D341Med (cell line): ENCODE measurements at places on chromosomes 5 and 9.

- DNase-seq, result no peak
Observed at GRCh38 chr9:103126494-103126893, 131.4 kb downstream of the CYLC2 start.

DNA sequence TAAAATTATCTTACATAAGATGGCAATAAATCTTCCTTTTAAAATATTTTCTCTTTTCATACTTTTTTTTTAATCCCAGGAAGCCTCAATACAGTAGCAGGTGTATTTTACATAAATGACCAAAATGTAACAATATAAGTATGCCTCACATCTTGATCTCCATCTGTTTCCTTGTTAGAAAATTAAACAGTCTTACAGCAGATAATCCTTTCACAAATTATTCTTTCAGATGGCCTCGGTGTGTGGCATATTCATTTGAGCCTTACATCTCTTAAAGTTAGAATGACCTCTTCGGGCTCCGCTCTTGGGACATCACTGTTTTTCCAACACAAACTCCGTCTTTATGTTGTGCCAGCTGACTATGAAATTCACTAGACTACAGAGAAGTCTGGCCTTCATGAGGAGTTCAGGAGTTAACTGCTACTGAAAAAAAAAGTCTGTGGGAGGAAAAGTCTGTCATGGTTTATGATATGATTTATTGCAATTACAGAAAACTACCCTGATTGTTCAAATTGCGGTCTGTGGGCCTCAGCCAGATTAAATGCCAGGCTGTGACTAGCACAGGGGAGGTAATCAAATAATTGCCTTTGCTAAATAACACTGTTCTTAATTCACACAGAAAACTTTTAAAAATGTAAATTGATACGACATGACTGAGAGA lies 292.9 kb upstream of the PUM3 start:
- no peak for DNase-seq

DNA sequence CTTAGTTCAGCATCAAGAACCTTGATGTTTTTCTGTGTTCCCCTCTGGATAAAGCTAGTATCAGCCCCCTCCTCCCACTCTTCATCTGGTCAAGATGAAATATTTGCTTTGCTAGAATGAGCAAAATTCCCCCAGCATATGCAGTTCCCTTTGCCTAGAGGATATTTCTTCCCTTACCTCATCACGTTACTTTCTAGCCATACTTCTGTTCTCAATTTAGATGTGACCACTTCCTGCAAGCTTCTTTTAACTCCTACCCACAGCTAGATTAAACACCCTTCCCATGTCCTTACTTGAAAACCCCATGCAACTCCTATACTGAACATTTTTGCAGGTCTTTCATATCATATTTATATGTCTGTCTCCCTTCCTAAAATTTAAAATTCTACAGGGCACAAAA lies 178.9 kb upstream of the TUSC1 start:
- no peak for DNase-seq

DNA sequence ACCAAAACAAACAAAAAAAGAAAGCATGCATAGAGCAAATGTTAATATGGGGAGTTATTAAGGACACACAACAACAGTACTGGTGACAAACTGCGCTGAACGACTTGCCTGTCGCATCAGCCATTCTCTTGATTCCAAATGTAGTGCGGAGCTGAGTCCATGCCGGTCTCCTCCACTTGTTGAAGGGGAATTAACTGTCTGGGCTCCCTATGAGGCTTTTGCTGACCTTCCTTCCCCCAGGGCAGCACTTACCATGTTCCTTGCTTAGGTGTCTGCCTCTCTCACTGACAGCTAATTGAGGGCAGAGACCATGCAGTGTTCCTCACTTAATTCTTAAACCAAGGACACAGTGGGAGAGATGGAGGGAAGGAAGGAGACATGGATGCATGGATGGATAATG lies 40.8 kb upstream of the FAT2 start:
- no peak for DNase-seq

- peak; percentile 9 for DNase-seq
Observed at GRCh38 chr5:171424726-171425125, 5.3 kb downstream of the FGF18 start.

- no peak for DNase-seq
Observed at GRCh38 chr5:170312666-170313065, 15.1 kb upstream of the LCP2 start.

- DNase-seq, result no peak
Observed at GRCh38 chr9:83588256-83588655, 34.7 kb upstream of the IDNK start.

- no peak for DNase-seq
Observed at GRCh38 chr9:93953496-93954433, 1.4 kb downstream of the BARX1 start.

GRCh38 chr5:170251462-170251861 lies 18.7 kb downstream of the C5orf58 start:
- no peak for DNase-seq

GRCh38 chr9:110125207-110125751 lies 82.7 kb downstream of the C9orf152 start:
- no peak for DNase-seq

GRCh38 chr9:134163371-134164196 lies 780 bp downstream of the RNU6ATAC start:
- DNase-seq, result no peak

DNA sequence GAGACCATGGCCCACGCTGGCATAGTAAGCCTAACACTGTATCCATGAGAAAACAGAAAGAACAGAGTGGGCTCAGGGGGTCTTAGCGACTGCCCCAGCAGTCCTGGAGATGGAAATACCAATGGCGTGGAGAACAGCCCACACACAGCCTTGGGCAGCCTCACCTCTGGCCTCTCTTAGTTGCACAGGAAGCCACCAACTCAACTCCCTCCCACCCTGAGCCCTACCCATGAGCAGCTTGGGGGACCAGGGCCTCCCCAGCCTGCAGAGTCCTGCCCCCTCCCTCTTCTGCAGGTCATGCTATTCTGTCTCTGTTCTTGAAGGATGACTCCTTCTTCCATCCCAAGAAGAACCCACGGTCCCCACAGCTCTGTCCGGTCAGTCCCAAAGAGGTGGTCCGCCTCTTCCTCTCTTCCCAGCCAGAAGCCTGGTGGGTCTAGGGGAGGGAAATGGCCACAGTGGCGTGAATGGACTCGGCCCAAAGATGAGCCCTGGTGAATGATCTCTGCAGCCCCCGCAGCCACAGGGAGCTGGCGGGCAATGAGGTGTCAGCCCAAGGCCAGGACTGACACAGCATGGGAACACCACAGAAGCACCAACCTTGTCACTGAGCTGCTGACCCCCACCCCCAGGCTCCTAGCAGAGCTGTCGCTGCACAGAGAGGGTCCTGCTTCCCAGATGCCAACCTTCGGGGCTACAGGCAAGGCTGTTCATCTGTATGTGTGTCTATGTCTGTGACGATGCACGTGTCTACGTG lies 131.2 kb downstream of the ROR2 start:
- DNase-seq, result no peak

- no peak for DNase-seq
Observed at GRCh38 chr5:157049605-157050004, 9.3 kb downstream of the HAVCR1 start.
